ENCODE measurements at places on chromosomes 6 and 20.
A peak's percentile ranks its signal among the peaks of the same experiment; 100 is the strongest.

DNA sequence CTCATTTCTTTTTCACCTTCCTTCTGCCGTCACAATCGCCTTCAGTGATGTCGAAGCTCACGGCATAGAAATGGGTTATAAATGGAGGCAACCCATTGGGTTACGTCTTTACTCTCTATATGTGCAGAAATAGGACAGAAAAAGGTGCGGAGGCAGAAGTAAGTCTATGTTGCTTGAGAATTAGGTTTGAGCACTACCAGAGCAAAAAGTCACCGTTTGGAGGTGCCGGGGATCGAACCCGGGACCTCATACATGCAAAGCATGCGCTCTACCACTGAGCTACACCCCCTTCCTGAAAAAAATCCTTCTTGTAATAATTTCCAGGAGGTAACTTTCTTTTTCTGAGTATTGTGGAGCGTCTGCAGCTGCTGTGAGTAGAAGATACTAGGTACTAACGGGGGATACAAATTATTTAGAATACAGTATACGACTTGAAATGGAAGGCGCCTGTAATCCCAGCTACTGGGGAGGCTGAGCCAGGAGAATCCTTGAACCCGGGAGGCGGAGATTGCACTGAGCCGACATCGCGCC is 134.2 kb downstream of the TRIM27 start:
- H3K27me3 ChIP-seq, result peaks cover 97% of the 10 kb centered on the region
- H3K36me3 ChIP-seq, result no peaks in the 10 kb centered on the region
- DNase-seq, result no peak

- H3K4me1 ChIP-seq, result peaks cover 4% of the 10 kb centered on the region
- H3K27ac ChIP-seq, result no peak overlapping the region
- H3K27me3 ChIP-seq, result no peaks in the 10 kb centered on the region
- H3K4me3 ChIP-seq, result no peak overlapping the region
Observed at GRCh38 chr20:40651151-40651550, 37.9 kb downstream of the MAFB start.

- H3K4me3 ChIP-seq, result no peak overlapping the region
- H3K4me1 ChIP-seq, result no peaks in the 10 kb centered on the region
- peak; percentile 8 for DNase-seq
- H3K27me3 ChIP-seq, result no peaks in the 10 kb centered on the region
- H3K36me3 ChIP-seq, result no peaks in the 10 kb centered on the region
Observed at GRCh38 chr20:58545565-58546415, 30.6 kb upstream of the APCDD1L start.

- peak; percentile 63 for DNase-seq
- no peaks in the 10 kb centered on the region for H3K27me3 ChIP-seq
- H3K4me1 ChIP-seq, result peaks cover 30% of the 10 kb centered on the region
- peak overlapping the region; percentile 18 for H3K4me3 ChIP-seq
- H3K27ac ChIP-seq, result peak overlapping the region; percentile 89
- H3K36me3 ChIP-seq, result no peaks in the 10 kb centered on the region
Observed at GRCh38 chr20:63947638-63948456, 8.4 kb downstream of the UCKL1 start.

DNA sequence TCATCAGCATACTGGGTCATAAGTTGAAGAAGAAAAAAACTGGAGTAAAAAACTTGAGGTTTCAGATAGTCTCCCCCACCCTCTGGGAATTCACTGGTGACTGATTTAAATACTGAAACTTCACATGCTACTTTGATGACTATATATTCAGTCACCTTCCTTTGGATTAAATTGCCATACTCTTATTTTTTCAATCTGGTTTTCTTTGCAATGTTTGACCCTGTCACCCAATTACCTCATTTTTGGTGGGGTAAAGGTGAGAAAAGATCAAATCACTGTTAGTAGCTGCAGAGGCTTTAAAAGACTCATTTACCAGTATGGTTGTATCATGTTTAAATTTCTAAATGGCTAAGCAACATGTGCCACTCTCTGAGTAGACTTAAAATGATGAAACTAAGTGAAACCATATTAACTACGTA is 862.7 kb upstream of the FLRT3 start:
- H3K36me3 ChIP-seq, result no peaks in the 10 kb centered on the region
- H3K4me3 ChIP-seq, result no peak overlapping the region
- no peaks in the 10 kb centered on the region for H3K4me1 ChIP-seq
- no peak for DNase-seq

GRCh38 chr6:36276581-36277536 is 7.0 kb downstream of the PNPLA1 start:
- no peak overlapping the region for H3K27ac ChIP-seq
- no peak for DNase-seq
- H3K36me3 ChIP-seq, result no peaks in the 10 kb centered on the region
- no peak overlapping the region for H3K4me3 ChIP-seq

DNA sequence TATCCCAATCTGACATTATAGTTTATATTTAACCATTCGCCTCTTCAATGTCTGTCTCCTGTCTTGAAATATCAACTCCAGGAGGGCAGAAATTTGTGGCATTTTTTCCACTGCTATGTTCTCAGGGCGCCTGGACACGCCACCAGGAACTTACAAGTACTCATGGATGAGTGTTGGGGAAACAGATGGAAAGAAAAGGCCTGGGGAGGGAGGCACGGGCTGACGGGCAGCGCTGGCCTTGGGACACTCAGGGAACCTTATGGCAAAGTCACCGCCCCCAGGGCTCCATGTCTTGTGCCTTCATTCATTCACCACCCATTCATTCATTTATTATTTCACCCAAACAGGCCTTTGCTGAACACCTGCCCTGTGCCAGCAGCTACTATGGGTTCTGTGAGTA is 222.9 kb downstream of the PREX1 start:
- H3K27me3 ChIP-seq, result peaks cover 4% of the 10 kb centered on the region
- DNase-seq, result peak; percentile 19
- H3K36me3 ChIP-seq, result no peaks in the 10 kb centered on the region

DNA sequence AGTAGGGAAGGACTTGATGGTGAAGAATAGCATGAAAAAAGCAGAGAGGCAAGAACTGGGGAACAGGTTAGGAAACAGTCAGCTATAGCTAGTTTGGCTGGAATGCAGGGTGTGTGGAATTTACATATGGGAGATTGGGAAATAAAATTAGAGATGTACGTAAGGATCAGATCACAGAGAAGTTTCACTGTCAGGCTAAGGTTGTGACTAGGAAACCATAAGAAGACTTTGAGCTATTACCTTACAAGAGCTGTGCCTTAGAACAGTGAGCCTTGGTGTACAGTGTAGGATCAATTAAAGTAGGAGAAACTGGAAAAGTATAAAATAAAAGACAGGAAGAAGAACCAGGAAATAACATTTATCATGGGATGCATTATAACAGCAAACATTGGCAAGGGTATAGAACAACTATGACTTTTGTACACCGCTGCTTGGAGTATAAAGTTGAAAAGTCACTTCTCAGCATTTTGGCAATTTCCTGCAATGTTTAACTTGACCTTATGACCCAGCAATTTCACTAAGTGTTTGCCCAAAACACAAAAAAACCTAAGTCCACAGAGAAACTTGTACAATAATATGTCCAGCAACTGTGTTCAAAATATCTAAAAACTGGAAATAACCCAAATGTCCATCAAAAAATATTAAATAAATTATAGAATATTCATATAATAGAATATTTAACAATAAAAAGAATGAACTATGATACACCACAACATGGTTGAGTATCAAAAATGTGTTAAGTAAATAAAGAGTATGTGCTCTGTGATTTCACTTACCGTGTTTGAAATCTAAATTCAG is 31.2 kb upstream of the SPTLC3 start:
- H3K27ac ChIP-seq, result no peak overlapping the region
- no peaks in the 10 kb centered on the region for H3K4me1 ChIP-seq
- H3K27me3 ChIP-seq, result no peaks in the 10 kb centered on the region
- H3K4me3 ChIP-seq, result no peak overlapping the region
- H3K36me3 ChIP-seq, result no peaks in the 10 kb centered on the region

- H3K4me1 ChIP-seq, result no peaks in the 10 kb centered on the region
- no peak overlapping the region for H3K27ac ChIP-seq
- no peaks in the 10 kb centered on the region for H3K27me3 ChIP-seq
- H3K4me3 ChIP-seq, result no peak overlapping the region
- DNase-seq, result no peak
- H3K36me3 ChIP-seq, result peaks cover 4% of the 10 kb centered on the region
Observed at GRCh38 chr6:24710519-24711303, 8.2 kb downstream of the C6orf62 start.

- no peak overlapping the region for H3K27ac ChIP-seq
- no peaks in the 10 kb centered on the region for H3K36me3 ChIP-seq
- no peak for DNase-seq
- no peaks in the 10 kb centered on the region for H3K27me3 ChIP-seq
- no peak overlapping the region for H3K4me3 ChIP-seq
Observed at GRCh38 chr6:137426007-137426689, 68.0 kb downstream of the OLIG3 start.

DNA sequence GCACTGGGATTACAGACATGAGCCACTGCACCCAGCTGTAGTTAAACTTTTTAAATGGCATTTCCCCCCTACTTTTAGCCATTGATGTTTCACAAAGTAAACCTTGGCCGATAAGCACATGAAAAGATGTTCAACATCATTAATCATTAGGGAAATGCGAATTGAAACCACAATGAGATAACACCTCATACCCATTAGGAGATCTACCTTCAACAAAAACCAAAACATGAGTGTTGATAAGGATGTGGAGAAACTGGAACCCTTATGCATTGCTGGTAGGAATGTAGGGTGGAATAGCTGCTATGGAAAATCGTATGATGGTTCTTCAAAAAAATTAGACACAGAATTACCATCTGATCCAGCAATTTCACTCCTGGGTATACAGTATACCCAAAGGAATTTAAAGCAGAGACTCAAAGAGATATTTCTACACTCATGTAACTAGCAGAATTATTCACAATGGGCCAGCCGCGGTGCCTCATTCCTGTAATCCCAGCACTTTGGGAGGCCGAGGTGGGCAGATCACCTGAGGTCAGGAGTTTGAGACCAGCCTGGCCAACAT is 286.5 kb upstream of the JARID2 start:
- no peak overlapping the region for H3K27ac ChIP-seq
- no peaks in the 10 kb centered on the region for H3K36me3 ChIP-seq
- no peaks in the 10 kb centered on the region for H3K4me1 ChIP-seq
- H3K27me3 ChIP-seq, result no peaks in the 10 kb centered on the region
- H3K4me3 ChIP-seq, result no peak overlapping the region

- H3K4me3 ChIP-seq, result no peak overlapping the region
- H3K36me3 ChIP-seq, result no peaks in the 10 kb centered on the region
- H3K27ac ChIP-seq, result no peak overlapping the region
- no peak for DNase-seq
- H3K27me3 ChIP-seq, result no peaks in the 10 kb centered on the region
Observed at GRCh38 chr6:96675597-96675996, 112.7 kb downstream of the FHL5 start.
